ENCODE measurements at places on chromosomes 1 and 21. TPM values are rescaled to one million over a fixed set of nuclear protein-coding genes. Genes with fewer than 3 reads are reported as not detected.

The NCF2 gene
- polyA plus RNA-seq, result 2.0 TPM

The TMEM234 gene
- polyA plus RNA-seq, result 6.1 TPM

The KRTAP25-1 gene
- polyA plus RNA-seq, result not detected

The MRPS21 gene
- polyA plus RNA-seq, result 89.4 TPM

The MSH4 gene
- polyA plus RNA-seq, result not detected

The CADM3 gene
- not detected for polyA plus RNA-seq

The PLD5 gene
- polyA plus RNA-seq, result not detected

The HUNK gene
- not detected for polyA plus RNA-seq

The MFSD2A gene
- polyA plus RNA-seq, result 0.44 TPM
